ENCODE measurements at places on chromosomes 6 and 20. TPM values are rescaled to one million over a fixed set of nuclear protein-coding genes. Genes with fewer than 3 reads are reported as not detected.

Gene TCF15
- not detected for polyA plus RNA-seq

Gene AIF1
- polyA plus RNA-seq: not detected

Gene CCN2
- polyA plus RNA-seq: 955 TPM

Gene AAR2
- polyA plus RNA-seq: 33.6 TPM

Gene SIRPA
- 27.7 TPM for polyA plus RNA-seq

Gene CRISP3
- polyA plus RNA-seq: not detected
